Motor neuron (in vitro differentiated cells): ENCODE measurements at places on chromosomes 7 and 10. TPM values are rescaled to one million over a fixed set of nuclear protein-coding genes. Genes with fewer than 3 reads are reported as not detected.
A peak's percentile ranks its signal among the peaks of the same experiment; 100 is the strongest.

DNA sequence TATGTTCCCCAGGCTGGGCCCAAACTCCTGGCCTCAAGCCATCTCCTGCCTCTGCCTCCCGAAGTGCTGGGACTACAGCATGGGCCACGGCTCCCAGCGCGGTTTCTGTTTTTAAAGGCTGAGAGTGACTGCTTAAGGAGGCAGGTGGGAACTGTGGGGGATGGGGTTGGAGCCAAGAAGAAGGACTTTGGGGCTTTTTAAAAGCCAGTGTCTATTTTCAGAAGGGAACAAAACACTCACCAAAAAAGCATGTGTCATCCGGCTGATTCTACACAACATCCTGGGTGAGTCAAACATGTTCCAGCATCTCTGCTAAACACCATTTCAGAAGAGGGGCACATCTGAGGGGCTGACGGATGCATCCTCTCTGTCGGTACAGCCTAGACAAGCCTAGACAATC lies 824.5 kb downstream of the TYW1 start:
- ATAC-seq: no peak

GRCh38 chr7:137169282-137169698 lies 174.2 kb downstream of the PTN start:
- peak; percentile 88 for ATAC-seq

DNA sequence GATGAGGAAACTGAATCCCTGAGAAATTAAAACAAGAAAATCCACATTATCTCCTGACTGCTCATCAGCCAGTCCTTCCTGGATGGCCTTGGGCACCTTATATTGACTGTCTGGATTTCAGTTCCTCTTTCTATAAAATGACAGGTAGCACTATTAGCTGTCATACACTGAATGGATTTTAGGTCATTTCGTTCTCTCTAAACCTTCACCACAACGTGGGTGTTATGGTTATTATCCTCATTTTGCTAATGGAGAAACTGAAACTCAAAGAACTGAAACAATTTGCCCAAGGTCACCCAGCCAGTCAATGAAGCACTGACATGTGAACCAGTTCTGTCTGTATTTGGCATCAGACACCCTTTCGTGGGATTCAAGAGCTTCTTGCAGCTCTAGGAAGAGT lies 193.8 kb downstream of the CYP26A1 start:
- no peak for ATAC-seq

GRCh38 chr10:33136781-33137180 lies 178.8 kb upstream of the ITGB1 start:
- peak; percentile 81 for ATAC-seq

MYPN gene
- 0.35 TPM in 1 of 2 replicates, not detected in the other for total RNA-seq

CALD1 gene
- total RNA-seq: 157 and 163 TPM in 2 replicates
